Naive thymus-derived CD8-positive, alpha-beta T cell (primary cell): ENCODE measurements at places on chromosomes 7 and 10.
A peak's percentile ranks its signal among the peaks of the same experiment; 100 is the strongest.

DNA sequence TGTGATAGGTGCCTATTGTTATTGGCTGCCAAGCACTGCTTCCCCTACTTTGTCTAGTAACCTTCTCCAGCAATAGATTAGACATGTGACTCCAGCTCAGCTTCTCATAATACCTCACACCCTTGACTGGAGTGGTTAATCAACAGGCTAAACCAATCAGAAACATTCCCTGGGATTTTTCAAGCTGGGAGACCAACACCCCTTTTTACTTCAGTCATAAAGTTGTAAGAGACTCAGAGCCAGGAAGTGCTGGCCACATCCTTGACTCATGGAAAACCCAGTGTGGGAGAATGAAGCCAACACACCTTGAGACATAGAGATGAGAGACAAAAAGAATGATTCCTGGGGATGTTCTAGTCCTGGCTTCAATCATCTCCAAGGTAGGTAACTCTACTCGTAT lies 62.6 kb upstream of the HECTD2 start:
- no peak for DNase-seq

DNA sequence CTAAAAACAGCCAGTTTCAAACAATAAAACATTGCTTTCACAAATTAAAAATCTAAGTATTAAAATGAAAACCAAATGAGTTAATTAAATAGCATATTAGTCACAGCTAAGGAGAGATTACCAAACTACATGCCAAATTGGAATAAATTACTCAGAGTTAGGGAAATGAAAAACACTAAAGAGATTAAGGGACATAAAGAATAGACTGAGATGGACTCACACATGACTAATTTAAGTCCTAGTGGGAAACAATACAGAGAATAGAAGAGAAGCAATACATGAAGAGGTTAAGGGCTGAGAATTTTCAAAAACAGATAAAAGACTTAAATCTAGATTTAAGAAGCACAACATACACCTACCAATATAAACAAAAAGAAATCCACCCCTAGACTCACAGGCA lies 110.6 kb downstream of the ZFAND4 start:
- DNase-seq = no peak

- no peak for DNase-seq
These were observed 89.0 kb downstream of the GLCCI1 start for GRCh38 chr7:8057566-8057965.

DNA sequence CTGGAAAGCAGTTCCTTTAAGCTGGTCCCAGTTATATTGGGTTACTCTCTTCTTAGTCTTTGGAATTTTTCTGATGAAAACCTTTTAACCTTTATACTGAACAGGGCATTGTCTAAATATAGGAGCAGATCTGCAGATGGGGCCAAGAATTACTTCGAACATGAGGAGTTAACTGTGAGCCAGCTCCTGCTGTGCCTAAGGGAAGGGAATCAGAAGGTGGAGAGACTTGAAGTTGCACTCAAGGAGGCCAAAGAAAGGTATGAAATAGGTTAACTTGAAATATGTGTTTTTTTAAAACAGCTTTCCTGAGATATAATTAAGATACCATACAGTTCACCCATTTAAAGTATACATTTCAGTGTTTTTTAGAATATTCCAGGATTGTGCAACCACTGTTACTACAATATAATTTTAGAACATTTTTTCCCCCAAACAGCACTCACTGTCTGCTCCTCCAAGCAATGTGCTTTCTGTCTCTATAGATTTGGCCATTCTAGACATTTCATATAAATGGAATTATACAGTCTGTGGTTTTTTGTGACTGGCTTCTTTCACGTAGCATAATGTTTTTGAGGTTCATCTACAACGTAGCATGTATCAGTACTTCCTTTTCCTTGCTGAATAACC lies 18.9 kb downstream of the OPTN start:
- no peak for DNase-seq

GRCh38 chr7:90407484-90407821 lies 4.2 kb downstream of the CLDN12 start:
- no peak for DNase-seq

- no peak for DNase-seq
These were observed 42.3 kb downstream of the ARID5B start for GRCh38 chr10:61943674-61944378.

- DNase-seq = no peak
These were observed 22.9 kb downstream of the CDK6 start for GRCh38 chr7:92813390-92814024.

GRCh38 chr7:43589133-43589478 lies 6.2 kb downstream of the STK17A start:
- DNase-seq = no peak

DNA sequence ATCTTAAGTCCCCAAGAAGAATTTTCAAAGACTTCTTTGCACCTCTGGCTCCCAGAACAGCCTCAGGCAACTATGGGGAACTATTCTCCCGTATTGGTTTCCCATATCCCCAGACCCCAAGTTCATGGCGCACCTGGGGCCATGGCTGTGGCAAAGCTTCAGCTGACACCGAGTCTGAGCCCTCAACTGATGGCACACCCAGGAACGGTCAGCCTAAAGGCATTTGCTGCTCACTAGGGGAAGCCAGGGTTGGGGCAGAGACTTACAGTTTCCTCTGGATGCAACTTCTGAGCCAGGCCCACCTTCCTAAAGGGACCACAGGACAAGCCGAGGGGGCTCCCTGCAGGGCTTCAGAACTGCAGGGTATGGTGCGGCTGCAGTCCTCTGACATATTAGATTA lies 13.7 kb upstream of the CPA1 start:
- no peak for DNase-seq

- no peak for DNase-seq
These were observed 148.7 kb upstream of the ITGB1 start for GRCh38 chr10:33106767-33107166.

DNA sequence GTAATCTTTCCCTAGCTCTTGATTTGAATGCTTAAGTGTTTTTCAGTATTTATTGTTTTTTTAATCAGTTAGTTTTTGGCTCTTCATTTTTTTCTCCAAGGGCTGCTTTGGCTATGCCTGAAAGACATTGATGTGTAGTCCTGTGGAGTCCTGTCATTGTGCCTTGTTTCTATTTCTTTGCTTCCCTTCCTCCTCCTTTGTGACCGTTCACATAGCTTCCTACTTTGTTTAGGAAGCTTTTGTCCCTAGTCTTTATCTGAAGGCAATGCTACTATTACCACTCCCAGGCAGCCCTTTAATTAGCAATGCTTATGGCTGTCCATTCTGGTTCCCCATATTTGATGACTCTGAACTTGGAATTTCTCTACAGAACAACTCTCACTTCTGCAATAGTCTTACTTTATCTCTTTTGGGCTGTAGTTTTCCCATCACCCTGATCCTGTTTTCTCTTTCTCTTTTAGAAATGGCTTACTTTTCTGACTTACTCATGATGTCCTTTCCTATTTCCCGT lies 39.9 kb downstream of the ADCYAP1R1 start:
- DNase-seq = no peak

GRCh38 chr10:11832042-11832441 lies 8.9 kb downstream of the PROSER2 start:
- DNase-seq = no peak

DNA sequence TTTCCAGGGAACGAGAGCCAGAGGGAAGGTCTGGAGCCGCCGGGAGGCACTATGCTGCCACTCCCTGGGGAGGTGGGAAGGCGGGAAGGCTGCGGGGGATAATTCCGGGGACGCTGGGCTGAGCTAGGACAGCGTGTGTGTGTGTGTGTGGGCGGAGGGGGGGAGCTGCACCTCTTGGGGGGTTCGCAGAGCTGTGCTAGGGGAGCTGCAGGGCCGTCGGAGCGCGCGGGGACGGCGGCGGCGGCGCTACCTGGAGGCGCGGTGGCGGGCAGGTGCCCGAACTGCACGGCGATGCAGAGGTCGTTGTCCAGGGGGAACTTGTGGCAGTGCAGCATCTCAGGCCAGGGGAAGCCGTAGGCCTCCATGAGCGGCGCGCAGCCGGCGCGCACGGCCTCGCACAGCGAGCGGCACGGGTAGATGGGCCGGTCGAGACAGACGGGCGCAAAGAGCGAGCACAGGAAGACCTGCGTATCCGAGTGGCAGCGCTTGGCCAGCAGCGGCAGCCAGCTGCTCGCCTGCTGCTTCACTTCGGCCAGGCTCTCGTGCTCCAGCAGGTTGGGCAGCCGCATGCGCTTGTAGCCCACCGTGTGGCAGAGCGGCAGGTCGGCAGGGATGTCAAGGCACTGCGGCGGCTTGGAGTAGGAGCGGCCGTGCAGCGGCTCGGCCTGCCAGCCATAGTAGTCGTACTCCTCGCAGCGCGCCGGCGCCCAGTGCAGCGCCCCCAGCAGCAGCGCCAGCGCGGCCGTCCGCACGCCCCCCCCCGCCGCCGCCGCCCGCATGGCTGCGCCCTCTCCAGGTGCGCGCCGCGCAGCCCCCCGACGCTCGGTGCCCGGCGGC lies 526 bp downstream of the SFRP5 start:
- peak; percentile 35 for DNase-seq

- DNase-seq = no peak
These were observed 120.3 kb downstream of the ANLN start for GRCh38 chr7:36509962-36510361.

- no peak for DNase-seq
These were observed 71.4 kb downstream of the NEURL1 start for GRCh38 chr10:103564776-103565520.

DNA sequence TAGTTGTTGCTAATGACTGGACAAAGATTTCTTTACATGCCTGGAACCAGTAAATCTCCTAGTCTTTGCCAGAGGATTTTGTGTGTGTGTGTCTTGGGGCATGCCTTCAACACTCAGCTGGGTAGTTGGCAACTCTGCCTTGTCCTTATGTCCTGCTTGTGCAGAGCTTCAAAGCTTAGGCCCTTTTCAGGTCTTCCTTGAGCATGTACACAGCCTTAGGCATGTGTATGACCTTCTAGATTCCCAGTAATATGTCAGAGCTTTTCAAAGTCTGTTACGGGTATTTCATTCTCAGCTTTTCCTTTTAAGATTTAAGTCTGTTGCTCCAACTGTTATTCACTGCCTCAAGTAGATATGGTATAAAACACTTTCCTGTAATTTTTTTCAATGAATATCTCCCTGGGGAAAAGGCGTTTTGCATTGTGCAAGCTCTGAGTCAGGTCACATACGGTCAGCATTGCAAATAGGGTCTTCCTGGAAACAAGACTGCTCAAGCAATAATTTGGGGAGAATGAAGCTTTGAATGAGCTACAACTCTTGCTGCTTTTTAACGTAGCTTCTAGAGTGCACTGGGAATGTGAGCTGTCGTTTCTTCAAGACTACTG lies 25.5 kb downstream of the SHOC2 start:
- no peak for DNase-seq

GRCh38 chr10:62374862-62375710 lies 917 bp downstream of the ZNF365 start:
- DNase-seq = no peak

DNA sequence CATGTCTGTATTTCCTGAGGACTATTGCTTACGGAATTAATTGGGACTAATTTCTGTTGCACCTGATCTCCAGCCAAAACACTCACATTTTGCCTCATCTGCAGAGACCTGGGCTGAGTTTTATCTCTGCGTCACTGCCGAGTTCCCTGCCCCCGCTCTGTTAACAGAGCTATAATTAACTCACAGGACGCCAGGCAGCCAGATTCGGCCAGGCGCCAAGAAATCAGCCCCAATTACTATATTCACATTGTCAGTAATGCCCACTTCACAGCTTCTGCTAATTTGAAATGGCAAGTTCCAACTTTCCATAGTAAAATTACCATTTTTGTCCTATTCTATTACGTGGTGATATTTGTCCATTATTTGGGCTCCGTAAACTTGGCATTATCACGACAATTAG lies 130.5 kb downstream of the CUX1 start:
- no peak for DNase-seq

GRCh38 chr7:102450242-102450641 lies 14.4 kb downstream of the ALKBH4 start:
- peak; percentile 41 for DNase-seq

DNA sequence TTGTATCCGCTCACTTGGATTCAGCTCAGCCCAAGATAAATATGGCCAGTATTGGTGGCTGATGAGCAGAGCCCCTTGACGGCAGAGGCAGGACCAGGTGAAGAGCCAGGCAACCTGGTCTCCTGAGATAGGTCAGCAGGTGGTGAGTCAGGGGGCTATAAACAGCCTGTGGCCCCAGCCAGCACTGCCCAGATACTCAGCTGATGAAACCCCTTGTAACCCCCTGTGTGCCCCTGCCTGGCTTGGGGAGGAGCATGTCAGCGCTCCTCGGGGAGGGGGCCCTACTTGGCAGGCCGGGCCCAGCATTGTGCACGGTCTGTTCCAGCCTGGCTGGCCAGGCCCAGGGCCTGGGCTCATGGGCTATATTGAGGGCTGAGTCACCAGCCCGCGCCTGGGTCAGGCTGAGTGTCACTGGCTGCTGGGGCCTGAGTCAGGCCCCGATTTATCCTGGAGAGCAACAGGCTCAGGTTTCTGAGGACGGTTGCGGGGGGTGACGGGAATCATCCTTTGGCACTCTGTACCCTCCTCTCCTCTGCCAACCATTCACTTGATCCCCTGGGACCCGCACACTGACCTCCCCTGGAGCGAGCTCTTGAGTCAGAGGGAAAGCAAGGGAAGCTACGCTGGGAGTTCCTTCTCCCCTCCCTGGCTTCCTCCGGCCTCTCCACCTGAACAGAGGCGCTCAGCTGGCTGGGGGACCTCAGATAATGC lies 2.8 kb upstream of the FLNC start:
- DNase-seq = no peak

DNA sequence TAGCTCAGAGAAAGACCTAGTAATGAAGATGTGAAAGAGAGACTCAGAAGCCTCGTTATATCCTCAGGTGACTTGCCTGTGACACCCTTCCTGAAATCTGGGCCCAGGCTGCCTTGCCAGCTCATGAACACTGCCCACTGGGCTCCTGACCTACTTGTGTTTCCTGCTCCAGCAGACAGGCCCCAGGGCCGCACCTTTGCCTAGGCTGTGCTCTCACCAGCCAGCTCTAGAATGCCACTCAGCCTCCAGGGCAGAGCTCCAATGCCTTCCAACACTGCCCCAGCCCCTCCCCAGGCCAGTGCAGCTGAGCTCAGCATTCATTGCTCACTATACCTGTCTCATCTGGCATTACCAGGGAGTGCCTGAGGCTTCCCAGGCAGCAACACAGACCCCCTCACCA lies 94.3 kb downstream of the DLG5 start:
- no peak for DNase-seq

DNA sequence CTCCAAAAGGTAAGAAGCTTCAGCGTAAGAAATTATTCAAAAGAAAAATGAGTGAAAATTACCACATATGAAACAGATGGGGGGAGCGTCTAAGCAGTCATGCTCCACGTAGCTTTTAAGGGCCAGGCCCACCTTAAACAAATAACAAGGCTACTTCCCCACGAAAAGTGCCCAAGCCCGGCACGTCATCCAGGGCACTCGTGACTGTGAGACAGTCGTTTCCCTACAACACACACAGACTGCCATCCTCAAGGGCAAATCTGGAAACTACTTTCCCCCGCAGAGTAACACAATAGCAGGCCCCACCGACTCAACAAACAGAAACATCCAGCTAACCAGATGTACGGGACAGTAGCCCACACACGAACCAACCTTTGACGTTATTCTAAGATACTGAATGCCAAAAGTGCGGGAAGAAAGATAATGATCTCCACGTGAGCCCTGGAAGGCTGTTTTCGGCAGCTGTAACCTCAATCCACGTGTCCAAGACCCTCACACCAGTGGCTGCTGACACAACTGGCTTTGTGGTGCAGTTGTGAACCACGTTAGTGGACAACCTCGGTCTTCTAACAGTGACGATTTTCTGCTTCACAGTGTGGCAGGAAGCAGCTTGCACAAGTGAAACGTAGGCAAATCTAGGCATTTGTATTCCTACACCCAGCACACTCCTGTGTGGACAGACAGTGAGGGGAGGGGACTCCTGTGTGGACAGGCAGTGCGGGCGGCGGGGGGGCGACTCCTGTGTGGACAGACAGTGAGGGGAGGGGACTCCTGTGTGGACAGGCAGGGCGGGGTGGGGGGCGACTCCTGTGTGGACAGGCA lies 251.7 kb downstream of the ZMYND11 start:
- no peak for DNase-seq
